ENCODE measurements at places on chromosomes 5 and 9.
A peak's percentile ranks its signal among the peaks of the same experiment; 100 is the strongest.

- peak; percentile 51 for DNase-seq
Measured at GRCh38 chr5:117623042-117623805, 1048.6 kb upstream of the SEMA6A start.

- DNase-seq: peak; percentile 49
Measured at GRCh38 chr9:78972303-78972999, 599.3 kb upstream of the TLE4 start.

DNA sequence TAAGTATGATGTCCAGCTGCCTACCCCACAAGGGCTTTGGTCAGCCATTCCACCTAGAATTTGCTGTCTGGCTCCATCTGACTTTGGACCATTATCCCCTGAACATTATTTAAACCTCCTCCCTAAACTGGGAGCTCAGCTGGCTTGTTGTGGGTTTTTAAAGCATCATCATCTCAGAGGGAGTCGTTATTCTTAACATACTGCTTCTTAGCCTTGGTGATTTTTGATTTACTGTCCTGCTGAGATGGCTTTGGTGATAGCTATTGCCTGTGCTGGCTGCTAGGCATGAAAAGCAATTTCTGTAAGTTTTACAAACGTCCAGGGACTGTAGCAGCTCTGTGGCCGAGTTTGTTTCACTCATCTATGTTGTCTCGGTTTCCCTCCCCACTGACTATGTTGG is 256.1 kb downstream of the NR3C1 start:
- no peak for DNase-seq

DNA sequence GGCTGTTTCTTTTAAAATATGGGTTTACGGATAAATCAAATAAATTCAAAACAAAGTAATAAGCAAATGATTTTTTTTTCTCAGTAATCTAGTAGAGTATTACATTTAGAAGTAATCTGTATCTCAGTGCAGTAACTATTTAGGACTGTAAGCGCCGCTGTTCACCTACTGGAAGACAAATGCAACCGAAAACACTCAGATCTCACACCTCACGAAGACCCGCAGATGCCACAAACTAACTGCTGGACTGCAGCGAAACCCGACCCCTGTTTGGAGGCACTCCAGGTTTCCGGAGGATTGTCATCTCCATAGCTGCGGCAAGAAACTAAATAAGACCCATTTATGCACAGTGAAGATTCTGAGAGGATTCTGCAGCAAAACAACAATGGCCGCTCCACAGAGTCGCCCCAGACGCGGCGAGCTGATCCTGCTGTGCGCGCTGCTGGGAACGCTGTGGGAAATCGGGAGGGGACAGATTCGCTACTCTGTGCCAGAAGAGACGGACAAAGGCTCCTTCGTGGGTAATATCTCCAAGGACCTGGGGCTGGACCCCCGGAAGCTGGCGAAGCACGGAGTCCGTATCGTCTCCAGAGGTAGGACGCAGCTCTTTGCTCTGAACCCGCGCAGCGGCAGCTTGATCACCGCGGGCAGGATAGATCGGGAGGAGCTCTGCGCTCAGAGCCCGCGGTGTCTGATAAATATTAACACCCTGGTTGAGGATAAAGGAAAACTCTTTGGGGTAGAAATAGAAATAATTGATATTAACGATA is at the start of gene PCDHGA8:
Gene PCDHGA8, plus strand, starts transcription at position 205 of the 770 bp plus-strand sequence. Its CDS starts 181 bp downstream, at position 386.
- no peak for DNase-seq

- DNase-seq: no peak
Measured at GRCh38 chr9:130805510-130806326, 29.3 kb upstream of the ABL1 start.

GRCh38 chr5:125597338-125597737 is 825.9 kb upstream of the GRAMD2B start:
- DNase-seq: no peak

DNA sequence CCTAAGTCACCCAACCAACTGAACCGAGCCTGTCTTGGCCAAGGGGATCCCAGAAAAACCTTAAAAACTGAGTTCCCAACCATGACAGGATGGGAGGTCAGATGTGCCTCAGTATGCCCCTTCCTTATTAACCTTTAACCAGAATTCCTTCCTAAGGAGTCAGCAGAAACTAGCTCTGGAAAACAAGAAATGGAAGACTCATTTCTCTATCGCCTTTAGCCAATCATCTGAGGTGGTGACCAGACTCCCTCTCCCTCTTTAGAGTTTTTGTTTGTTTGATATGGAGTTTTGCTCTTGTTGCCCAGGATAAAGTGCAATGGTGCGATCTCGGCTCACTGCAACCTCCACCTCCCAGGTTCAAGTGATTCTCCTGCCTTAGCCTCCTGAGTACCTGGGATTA is 37.5 kb downstream of the SLC28A3 start:
- no peak for DNase-seq

DNA sequence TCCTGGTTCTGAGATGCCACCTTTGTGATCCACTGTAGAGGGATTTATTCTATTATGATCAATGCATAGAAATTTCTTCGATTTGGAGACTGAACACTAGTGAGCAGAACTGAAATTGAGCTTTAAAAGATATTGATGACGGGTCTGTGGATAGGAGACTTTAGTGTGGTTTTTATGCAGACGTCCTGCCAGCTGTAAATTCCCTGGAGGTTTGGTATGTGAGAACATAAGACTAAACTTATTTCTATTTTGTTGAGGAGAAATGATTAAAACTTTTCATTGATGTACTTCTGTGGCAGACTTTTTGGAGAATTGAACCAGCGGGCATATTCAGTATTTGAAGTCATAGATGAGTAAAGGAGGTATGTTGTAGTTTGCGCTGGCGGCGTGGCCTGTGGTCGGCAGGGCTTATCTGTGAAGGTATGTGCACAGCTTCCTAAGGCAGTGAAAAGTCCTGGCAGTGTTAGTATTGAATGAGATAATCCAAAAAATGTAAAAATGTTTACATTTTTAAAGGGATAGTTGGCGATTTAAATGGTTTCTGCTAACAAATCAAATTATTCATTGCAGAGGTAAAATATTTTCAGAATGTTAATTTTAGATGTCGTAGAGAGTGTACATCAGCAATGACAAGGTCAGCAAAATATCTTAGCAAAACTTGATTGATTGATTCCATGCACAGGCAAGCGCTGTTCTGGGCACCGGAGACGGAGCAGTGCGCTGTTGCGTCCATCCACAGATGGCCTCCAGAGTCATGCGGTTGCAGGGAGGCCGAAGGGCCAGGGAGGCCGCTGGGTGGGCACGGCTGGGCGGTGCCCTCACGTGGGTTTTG is 20.4 kb downstream of the TENT4A start:
- no peak for DNase-seq

GRCh38 chr5:24512423-24512822 is 132.4 kb downstream of the CDH10 start:
- no peak for DNase-seq

DNA sequence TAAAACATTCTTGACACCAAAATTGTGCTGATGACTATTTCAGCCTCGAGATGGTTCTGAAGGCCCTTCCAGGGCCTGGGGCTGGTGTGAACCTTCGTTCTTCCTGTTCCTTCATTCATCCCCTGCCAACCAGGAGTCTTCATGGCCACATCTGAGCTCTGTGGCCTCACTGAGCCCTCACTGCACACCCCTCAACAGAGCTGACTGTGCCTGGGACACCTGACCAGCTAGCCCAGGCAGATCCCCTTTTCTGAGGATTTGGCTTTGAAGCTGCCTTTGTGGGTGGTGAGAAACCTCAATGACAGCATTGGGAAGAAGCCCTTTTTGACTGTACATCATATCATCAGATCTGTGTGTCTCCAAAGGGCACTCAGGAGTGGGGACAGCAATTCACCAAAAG is 13.8 kb downstream of the AK8 start:
- no peak for DNase-seq

GRCh38 chr5:64929833-64930232 is 161.1 kb downstream of the CWC27 start:
- DNase-seq: no peak

DNA sequence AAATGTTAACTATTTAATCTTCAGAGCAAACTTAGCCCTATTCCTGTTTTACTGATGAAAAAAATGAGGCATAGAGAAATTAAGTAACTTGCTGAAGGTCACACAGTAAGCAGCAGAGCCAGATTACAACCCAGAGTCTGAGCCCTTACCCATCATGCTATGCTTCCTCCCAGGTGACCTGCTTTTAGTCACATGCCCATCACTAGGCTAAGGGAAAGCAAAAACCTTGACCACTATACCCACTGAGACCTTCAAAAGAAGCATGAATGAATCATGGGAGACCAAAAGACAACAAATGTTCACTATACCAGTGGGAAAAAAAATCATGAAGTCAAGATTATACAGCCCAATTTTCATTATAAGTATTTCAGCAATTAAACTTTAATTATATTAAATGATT is 5.3 kb upstream of the HAUS6 start:
- no peak for DNase-seq

- no peak for DNase-seq
Measured at GRCh38 chr5:3854188-3854821, 258.7 kb downstream of the IRX1 start.

DNA sequence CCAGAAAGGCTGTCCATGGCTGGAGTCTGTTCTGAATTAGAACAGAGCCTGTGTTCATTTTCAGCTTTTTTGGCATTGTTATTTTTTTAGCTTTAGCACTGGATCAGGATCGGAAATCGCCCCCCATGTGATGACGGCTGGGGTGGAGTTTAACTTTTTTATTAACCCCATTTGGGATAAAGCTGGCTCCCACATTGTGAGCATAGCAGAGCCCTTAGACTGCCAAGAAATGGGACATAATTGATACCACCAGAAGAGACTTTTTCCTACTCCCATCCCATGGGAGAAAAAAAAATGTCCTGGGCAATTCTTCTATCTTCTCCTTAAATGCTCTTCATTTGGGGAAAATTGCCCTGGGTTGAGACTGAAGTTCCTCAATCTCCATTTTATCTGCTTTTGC is 52.4 kb downstream of the SLIT3 start:
- DNase-seq: no peak

DNA sequence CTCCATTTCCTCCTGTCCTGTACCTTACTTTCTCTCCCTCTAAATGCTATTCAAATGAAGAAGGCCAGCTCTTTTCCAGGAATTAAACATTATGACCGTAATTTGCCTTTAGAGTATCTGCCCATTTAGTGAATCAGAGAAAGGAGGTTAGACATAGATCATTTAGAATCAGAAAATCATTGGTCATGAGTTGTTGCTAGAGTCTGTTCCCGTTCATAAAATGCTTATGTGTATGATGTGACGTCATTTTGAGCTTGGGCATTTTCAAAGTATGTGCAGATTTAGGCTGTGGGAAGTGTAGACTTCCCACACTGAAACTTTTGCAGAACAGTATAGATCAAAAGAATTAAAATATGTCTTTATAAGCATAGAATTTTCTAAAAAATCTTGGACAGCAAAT is 163.0 kb downstream of the ALDH1A1 start:
- no peak for DNase-seq

DNA sequence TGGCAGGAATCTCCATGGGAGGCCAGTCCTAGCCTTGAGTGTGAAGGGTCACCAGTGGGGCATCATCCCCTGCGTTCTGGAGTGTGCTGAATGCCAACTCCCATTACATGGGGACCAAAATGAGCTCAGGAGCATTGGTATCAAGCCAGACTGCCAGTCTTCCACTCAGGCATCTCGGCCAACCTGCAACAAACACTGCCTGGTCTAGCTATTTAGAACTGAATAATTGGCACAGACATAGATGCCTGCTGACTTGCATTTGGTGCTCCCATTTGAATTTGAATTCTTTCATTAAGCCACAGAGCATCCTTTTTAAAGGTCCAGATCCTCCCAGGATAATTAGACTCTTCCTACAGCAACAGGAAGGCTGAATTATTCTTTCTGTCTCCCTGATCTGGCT is 116.6 kb upstream of the ABCA1 start:
- DNase-seq: no peak

- DNase-seq: peak; percentile 46
Measured at GRCh38 chr5:14174230-14174636, 31.1 kb downstream of the TRIO start.

DNA sequence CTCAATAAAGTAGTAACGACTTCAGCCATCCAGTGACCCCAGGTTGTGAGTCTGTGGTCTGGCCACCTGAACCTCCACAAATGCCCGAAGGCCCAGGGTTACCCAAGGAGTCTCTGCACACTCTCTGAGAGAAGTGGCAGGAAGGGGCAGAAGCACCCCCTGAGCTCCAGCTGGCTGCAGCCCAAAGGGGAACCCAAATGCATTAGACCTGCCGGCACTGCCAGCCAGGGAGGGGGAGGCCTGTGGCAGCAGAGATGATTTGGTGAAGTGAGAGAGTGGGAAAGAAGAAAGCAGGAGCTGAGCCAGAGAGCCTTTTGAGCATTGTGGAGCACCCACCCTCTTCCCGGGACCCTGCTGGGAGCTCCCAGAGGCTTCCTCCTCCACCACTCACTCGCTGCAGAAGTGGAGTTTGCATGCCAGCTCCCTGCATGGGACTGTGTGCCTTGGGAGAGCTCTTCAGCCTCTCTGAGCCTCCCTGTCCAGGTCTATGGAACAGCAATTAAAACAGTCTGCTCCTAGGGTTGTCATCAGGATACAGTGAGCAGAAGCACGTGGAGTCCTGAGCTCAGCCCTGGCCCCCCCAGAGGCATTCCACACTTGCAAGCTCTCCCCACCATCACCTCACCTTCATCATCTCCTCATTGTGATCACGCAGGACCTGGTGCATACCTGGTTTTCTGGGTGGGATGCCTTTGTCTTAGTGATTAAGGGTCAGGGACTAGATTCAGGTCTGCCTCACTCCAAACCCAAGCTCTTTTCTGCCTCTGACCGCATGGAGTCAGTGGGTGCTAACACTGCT is 13.8 kb upstream of the ANGPTL2 start:
- no peak for DNase-seq

DNA sequence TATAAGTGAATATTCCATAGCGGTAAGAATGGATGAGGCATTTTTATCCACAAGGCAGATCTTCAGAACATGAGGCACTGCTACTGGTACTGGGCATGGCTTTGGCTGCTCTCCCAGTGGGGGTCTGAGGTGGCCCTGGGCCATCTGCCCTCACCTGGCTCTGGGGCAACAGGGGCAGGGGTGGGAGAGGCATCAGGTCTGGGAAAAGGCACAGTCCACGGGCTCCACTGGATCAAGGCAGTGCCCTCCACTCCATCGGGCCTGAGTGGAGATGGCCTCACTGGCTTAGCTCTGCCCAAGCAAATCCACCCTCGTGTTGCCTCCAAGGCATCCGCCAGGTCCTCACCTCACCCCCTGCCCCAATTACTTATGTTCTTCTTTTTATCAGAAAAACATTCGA is 10.9 kb upstream of the NKD2 start:
- DNase-seq: no peak

GRCh38 chr9:85944672-85945071 is 3.7 kb downstream of the NAA35 start:
- no peak for DNase-seq
